NCI-H2081 (cell line): ENCODE measurements at places on chromosomes 3 and 15.
A peak's percentile ranks its signal among the peaks of the same experiment; 100 is the strongest.

DNA sequence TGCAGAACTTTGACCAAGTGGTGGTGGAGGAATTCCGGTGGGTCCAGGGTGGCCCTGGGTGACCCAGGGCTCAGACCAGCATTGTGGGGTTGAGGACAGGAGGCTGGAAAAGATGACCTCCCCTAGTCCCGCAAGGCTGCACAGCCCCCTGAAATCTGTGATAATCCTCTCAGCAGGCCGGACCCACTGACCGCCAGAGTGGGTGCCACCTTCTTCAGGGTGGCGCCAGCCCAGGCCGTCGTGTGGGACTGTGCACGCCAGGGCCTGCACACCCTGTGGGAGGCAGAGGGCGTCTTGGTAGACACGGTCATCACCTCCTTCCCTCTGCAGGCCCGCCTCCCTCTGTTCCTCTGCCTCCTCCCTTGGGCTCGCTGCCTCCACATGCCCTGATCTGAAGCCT, 137.7 kb downstream of the TBC1D2B start:
- DNase-seq: no peak

DNA sequence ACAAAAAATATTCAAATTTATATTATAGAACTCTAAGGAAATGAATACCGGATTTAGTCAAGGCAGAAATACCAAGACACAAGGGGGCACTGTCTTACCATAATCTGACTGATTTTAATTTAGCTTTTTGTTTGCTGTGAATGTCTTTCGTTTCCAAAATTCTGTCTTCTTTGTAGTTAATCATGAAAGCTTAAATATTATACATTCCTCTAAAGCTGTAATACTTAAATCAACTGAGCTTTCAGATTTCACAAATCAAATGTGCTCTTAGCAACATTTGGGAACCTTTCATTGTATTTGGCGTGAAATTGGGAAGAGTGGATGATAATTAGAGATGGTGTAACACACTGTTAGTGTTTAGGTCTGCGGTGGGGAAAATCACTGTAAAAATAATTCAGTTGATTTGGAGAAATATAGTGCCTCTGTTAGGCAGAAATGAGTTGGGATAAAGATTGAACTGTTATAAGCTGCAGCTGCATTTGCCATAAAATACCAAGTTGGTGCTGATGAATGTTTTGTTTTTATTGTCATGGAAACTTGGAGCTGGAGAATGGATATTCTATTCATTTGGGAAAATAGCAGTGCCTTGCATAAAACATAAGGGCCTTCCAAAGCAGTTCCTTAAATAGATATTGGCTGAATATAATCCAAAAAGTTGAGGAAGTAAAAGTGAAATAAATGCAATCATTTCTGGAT, 228.2 kb downstream of the TCF12 start:
- peak; percentile 73 for DNase-seq

GRCh38 chr3:136882571-136882970, 20.6 kb downstream of the NCK1 start:
- DNase-seq: no peak

DNA sequence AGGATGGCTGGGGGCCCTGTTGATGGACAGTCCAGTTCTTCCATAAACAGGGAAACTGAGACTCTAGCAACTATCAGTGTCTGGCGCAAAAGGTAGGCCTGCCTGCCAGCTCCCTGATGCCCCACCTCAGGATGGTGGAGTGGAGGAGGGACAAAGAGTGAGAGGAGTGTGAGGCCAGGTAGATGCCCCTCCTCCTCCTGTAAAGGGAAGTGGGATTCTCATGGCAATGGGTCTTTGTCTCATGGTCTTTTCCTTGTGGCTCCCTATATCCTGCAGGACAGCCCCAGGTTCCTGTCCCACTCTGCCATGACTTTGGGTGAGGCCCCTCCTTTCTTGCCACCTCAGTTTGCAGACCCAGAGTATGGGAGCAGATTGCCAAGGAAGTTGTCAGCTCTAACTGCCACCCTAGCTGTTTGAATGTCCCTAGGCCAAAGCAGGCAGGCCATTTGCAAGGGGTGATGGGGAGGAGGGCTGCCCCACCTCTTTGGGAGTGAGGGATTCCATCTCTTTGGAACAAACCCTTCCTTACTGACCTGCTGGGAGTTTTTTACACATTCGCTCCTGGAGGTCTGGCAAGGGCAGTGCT, 2.8 kb upstream of the DNAH1 start:
- DNase-seq: no peak

DNA sequence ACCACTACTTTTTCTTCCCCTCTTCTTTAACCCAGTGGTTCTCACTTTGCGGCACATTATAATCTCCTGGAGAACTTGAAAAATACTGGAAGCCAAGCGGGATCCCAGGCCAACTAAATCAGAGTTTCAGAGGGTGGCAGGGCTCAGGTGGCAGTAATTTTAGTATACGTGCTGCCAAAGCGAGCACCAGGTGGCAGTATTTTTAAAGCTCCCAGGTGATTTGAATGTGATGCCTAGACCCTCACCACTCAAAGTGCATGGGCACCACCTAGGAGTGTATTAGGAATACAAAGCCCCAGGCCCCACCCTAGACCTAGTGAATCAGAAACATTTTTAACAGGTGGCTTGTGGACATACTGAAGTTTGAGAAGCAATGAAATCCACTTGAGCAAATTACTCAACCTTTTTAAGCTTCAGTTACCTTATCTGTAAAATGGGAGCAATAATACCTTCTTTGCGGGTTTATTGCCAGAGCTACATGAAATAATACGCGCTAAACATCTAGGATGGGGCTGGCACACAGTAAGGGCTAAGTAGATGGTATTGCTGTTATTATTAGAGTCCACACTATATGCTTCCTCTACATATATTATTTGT, 8.3 kb downstream of the B3GALNT1 start:
- peak; percentile 62 for DNase-seq

GRCh38 chr15:75107908-75108838, 84.8 kb downstream of the PPCDC start:
- DNase-seq: no peak

DNA sequence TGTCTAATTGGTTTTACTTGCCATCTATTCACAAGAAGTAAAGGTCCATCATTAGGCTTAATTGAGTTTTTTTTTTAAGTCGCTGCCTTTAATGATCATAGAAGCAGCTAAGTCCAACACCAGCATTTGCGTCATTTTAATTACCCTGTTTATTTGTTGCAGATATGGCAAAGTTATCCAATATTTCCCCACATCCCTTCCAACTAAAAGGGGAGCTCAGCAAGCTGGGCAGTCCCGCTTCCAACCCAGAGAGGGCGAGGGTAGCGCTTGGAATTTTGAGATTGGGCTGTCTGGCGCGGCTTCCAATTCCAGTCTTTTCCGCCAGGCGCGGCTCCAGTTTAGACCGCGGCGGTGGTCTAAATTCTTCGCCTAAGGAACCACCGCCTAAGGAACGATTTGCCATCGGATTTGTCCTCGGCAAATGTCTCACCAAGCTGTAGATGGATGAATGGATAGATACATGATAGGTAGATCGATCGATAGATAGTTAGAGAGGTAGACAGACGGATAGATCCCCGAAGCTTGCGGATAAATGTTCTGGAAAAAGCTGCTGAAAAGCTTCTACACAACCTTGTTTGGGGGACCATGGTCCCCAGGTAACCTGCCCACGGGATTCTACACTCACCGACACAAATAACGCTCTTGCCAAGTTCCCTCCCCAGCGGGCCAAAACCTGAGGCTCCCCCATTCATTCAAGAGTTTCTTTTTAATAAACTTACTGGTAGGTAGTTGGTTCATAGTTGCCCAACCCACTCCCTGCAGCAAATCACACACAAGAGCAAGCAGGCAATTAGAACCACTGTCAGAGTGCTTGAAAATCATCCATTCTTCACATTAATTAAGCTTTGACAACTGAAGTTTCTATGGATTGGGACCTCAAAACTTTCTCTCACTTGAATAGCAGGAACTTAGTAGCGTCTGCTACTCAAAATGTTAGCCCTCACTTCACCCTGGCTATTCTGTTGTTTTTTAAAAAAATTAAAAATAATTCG, 49.1 kb downstream of the ZIC4 start:
- DNase-seq: no peak

GRCh38 chr3:184805351-184806038, 6.5 kb upstream of the VPS8 start:
- peak; percentile 34 for DNase-seq

DNA sequence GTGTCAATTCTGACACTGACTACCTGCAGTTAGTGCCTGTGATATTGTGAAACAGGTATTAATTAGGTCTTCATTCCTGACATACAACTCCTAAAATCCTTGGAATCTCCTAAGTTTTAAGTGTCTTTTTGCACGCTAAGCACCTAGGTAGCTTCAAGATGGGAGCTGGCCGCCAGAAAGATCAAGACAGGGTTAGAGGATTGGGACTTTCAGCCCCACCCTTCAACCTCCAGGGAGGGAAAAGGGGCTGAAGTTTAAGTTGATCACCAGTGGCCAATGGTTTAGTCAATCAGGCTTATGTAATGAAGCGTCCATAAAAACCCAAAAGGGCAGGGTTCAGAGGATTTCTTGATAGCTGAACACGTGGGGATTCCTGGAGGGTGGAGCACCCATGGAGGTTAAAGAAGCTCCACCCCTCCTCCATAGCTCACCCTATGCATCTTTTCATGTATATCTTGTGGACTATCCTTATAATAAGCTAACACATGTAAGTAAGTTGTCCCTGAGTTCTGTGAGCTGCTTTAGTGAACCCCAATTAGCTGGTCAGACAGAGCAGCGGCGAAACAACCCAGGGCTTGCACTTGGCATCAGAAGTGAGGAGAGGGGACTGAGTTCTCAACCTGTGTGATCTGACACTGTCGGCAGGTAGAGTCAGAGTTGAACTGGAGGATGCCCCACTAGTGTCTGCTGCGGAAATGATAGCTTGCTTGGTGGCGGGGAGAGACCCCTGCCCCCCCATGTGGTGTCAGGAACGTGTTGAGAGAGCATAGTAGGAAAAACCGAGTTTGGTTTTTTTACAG, 12.8 kb upstream of the SRP14 start:
- no peak for DNase-seq

- DNase-seq: no peak
Observed at GRCh38 chr3:141429371-141430035, 57.3 kb upstream of the RASA2 start.

GRCh38 chr15:26661748-26662147, 111.1 kb downstream of the GABRB3 start:
- no peak for DNase-seq

GRCh38 chr3:48555949-48556795, 431 bp downstream of the PFKFB4 start:
- DNase-seq: no peak

GRCh38 chr3:22982981-22983587, 220.0 kb upstream of the UBE2E2 start:
- DNase-seq: no peak

DNA sequence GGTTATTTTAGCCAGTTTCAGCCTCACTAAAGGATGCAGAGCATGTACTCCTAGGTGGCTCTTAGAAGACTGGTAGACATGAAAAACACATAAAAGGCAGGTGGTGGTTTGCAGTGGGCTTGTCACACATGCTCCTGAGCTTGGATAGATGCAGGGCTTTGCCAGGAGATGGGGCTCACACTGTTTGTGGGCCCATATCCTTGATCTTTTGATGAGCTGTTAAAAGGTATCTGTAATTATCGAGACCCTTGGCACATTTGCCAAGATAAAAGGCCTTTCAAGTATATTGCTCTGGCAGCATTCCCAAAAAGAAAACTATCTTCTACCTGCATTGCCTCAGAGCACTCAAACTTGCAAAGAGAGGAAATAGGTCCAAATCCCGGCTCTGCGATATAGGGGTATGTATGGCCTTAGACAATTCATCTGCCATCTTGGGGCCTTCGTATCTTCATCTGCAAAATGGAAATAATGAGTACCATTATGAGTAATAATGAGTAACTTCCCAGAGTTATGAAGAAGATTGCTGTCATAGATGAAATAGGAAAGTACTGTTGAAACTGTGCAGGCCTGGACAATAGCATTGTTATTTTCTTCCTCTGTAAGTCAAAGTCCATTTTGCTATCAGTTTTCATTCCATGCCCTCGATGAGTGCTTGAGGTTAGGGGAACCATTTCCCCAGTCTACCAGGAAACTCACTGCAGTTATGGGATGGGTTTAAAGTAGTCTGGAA, 172.7 kb downstream of the SYNPR start:
- DNase-seq: no peak

GRCh38 chr3:132645058-132645457, 14.6 kb downstream of the ACAD11 start:
- DNase-seq: no peak

- no peak for DNase-seq
Observed at GRCh38 chr3:14137004-14137403, 12.2 kb downstream of the TMEM43 start.
